ENCODE measurements at places on chromosomes 1 and 21.
A peak's percentile ranks its signal among the peaks of the same experiment; 100 is the strongest.

- DNase-seq: peak; percentile 62
Measured at GRCh38 chr1:185257950-185258208, 59.2 kb downstream of the IVNS1ABP start.

DNA sequence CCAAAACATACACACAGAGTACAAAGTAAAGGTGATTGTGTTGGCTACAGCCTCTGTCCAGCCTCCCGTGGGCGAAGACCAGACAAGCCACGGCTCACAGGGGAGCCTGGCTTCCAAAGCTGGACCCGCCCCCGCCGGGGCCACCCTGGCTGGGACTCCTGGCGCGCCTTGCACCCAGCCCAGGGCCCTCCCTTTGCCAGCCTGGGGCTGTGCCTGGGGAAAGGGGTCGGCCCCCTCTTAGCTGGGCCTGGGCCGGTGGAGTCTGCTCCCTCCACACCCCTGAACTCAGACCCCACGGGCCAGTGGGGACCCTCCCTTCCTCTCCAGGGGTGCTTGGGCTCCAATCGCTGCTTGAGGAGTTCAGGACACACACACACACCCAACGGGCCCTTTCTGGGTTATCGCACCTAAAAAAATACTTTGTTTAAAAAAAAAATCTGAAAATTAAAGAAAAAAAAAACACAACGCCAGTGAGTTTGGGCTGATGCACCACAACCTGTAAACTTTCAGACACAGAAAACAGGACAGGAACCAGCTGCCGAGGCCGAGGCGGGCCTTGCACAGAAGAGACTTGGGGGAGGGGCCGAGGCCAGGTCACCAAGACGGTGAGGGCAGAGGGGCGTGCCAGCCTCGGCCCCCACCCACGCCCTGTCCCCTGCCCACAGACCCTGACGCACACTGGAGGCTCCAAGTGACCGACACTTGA, 56.3 kb downstream of the KCNAB2 start:
- DNase-seq: no peak

GRCh38 chr21:14737922-14738321, 191.8 kb upstream of the SAMSN1 start:
- DNase-seq: peak; percentile 41

DNA sequence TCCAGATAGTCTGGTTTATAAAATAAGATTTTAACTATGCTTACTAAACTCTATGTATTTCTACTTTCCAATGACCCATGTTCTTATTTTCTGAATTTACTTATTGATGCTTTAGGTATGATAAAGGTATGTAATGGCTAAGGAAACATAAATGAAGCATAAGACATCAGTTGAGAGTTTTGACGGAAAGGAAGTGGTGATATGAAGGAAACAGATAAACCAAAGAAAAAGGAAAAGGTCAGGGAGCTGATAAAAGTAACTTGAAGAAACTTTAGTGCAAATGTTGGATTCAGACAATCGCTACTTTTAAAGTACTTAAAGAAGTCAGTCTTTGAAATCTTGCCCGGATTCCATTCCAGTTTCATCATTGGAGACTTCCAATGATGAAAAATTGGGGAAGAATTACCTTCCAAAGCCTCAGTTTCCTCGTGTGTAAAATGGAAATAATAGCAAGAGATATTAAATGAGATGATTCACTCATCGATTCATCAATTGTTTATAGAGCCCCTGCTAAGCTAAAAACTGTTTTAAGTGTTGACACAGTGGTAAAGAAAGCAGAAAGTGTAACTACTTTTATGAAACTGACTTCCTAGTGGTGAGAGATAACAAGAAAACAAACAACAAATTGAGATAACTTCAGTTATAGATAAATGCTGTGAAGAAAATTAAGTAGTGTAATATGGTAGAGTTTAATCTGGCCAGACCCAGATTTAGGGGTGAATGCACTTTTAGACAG, 10.6 kb downstream of the PTPRC start:
- DNase-seq: no peak

DNA sequence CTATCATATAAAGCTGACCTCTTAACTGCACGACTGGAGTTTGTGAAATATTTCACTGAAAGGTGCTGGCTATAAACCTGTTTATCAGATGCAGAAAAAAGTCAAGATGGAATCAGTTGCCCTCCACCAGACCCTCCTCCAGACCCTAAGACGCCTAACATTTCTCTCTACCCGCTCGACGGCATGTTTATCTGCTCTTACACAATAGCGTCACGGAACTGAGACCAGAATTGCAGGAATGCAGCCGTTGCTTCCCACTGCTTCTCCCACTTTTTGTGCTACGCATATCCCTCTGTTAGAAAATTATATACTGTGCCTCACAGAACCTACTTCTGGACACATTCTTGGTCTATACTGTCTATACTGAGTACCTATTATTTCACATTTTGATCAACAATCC, 28.2 kb upstream of the FAM131C start:
- DNase-seq: no peak

GRCh38 chr1:29518183-29518835, 282.0 kb downstream of the PTPRU start:
- DNase-seq: no peak

DNA sequence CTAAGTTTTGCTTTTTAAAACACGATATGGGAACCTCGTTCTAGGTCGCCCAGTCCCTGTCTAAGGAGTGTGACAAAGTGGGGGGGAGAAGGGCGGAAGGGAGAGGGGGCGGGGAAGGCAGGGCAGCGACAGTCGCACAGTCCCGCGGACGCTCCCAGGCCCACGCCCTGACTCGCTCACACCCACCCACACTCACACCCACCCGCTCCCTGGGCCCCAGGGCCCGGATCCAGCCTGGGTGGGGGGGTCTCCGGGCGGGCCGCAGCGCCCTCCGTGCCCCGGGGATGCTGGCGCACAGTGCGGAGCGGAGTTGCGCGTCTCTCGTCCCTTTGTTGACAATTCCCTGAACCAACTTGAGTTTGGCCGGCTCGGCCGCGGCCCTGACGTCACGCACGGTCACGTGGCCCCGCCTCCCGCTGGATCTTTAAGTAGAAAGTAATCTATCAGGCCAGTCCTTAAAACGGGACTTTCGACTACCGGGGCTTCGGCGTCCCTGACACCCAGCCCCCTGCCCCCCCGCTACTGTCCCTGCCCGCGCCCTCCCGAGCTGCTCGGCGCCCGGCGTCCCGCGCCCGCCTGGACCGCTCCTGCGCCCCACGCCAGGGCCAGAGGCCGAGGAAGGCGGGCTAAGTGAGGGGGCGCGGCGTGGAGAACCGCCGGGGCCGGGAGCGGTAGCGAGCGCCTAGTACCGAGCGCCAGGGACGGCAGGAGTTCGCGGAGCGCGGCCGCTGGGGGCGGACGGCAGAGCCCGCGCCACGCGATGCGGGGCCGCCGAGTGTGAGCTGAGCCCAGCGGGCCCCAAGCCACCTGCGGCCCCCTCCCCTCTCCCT, at the start of gene FOXD3:
Gene FOXD3, plus strand, starts transcription at position 454 of the 830 bp plus-strand sequence. CDS start 492 bp downstream, outside the sequence.
- DNase-seq: no peak

- no peak for DNase-seq
Measured at GRCh38 chr1:226798427-226799411, 59.6 kb upstream of the ITPKB start.

- DNase-seq: peak; percentile 76
Measured at GRCh38 chr1:7223334-7224080, 438.3 kb downstream of the CAMTA1 start.

DNA sequence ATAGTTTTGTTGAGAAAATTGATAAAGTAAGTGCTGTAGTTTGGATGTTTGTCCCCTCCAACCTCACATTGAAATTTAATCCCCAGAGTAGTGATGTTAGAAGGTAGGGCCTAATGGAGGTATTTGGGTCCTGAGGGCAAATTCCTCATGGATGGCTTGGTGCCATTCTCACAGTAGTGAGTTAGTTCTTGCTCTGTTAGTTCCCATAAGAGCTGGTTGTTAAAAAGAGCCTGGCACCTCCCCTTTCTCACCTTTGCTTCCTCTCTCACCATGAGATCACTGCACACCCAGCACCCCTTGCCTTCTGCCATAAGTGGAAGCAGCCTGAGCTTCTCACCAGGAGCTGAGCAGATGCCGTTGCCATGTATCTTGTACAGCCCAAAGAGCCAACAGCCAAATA, 354.8 kb upstream of the NFIA start:
- no peak for DNase-seq

DNA sequence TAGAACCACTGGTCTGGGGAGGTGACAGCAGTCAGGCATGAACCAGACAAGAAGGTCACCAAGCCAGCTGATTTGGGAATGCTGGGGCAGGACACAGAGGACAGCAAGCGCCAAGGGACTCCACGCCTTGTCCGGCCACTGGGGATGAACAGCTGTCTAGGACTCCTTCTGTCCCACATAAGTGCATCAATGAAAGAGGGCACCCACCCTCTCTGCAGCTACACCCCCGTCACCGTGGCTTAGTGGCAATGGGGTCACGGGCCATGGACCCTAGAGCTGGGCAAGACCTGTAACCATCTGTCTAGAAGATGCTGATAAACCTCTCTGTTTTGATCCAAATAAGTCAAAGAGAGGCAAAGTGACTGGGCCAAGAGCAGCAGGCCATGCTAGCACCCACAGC, 16.8 kb downstream of the UBE2G2 start:
- no peak for DNase-seq

DNA sequence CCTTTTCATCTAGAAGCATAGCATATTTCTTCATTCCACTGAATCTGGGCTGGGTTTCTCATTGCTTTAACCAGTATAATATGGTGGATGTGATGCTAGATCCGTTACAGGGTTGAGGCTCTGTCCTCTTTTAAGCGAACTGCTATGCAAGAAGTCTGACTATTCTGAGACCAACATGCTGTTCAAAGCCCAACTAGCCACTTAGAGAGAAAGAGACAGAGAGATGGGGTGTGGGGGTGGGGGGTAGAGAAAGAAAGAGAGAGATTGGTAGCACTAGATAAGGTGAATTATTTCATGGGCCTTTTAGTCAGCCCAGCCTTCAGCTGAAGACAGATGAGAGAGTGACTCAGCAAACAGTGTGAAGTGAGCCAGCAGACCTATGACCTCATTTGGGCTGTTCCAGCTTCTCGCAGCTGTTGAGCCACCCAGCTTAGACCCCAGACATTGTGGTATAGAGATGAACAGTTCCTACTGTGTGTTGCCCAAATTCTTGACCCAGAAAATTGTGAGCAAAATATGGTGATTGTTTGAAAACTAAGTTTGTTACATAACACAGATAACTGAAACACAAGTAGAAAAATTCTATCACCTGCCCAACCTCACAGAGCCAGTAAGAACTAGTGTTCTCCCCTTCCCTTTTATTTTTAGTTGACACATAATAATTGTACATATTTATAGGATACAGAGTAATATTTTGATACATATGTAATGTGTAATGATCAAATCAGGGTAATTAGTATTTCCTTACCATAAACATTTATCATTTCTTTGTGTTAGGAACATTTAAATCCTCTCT, 40.7 kb upstream of the PRKACB start:
- peak; percentile 84 for DNase-seq

GRCh38 chr1:167249702-167250101, 29.0 kb downstream of the POU2F1 start:
- no peak for DNase-seq

- DNase-seq: no peak
Measured at GRCh38 chr1:24536391-24536840, 19.5 kb upstream of the NCMAP start.

DNA sequence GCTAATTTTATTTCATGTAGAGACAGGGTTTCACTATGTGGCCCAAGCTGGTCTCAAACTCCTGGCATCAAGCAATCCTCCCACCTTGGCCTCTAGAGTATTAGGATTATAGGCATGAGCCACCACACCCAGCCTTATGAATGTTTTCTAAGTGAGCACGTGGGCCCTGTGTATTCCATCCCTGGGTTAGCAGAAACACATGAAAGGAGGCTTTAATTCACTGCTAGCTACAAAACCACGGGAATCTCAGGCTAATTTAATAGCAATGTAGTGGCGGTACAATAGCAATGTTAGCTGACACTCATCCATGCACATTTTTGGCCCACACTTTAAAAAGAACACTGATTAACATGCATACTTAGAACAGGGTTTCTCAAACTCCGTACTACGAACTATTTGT, 32.0 kb downstream of the VTCN1 start:
- no peak for DNase-seq

DNA sequence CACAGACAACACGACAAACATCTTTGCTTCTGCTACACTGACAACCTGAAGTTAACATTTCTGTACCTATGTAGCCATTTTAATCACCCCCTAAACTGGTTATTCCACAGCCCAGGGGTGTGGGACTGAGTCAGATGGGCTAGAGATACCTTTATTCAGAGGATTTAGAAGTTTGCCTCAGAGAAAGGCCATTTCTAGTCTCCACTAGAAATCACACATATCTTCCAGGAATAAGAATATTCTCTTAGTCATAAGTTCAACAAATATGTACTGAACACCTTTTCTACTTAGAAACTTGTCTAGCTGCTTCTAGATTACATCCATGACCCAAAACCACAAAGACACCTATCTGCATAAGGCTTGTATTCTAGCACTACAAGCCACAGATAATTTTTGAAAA, 38.8 kb downstream of the ERG start:
- DNase-seq: no peak

GRCh38 chr1:179137617-179138255, 55.9 kb downstream of the TOR3A start:
- no peak for DNase-seq

DNA sequence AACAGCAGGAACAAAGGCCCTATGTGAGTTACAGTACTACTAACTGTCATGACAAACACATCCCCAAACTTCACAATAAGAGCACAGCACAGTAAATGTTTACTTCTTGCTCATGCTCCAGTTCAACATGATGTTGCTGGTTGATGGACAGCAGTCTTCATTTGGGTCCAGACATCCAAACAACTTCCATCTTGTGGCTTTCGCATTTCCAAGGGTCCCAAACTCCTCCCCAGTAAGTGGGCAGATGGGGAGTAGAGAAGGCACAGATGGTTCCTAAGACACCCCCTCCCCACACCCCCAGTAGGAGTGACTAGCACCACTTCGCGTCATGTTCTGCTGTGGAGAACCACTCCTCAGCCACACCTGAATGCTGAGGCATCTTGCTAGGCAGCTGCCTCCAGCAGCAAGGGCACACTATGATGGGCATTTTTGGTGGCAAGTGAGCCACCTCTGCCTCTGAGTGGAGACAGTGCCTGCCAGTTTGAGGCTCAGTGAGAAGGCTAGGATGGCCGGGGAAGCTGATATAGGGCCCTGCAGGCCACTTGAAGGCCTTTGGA, 32.7 kb upstream of the CD2 start:
- no peak for DNase-seq
